ENCODE measurements at places on chromosomes 13 and 19.

DNA sequence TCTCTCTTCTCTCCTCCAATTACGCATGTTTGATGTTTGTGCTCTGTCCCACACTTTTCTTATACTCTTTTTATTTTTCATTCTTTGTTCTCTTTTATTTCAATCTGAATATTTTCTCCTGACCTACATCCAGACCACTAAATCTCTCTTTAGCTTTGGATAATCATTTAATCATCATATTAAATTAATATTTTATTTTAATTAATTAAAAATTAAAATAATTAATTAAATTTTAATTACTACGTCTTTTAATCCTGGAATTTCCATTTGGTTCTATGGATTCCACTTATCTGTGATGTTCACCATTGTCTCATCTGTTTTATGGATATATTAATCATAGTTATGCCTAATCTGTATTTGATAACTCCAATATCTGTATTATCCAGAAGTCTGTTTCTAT lies 62.4 kb downstream of the SPACA7 start:
- DNase-seq, result no peak

- peak; percentile 68 for DNase-seq
These were observed 2.4 kb downstream of the GADD45B start for GRCh38 chr19:2478278-2478755.

DNA sequence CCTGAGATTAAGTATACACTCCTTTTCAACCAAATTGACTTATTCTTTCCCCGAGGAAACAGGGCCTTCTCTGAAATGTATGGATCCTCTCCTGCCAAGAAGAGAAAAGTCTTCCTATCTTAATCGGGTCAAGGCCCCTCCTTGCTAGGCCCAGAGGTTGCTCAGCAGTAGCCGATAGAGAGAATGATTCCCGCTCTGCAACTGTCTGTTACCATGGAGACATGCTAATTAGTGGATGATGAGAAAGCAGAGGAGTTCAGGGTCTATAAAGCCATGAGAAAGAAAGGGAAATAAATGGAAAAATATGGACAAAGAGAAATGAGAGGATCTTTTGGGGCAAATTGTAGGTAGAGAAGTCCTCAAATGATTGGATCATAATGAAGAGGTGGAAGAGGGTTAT lies 103.5 kb downstream of the POU4F1 start:
- no peak for DNase-seq

GRCh38 chr13:46667687-46668281 lies 114.8 kb downstream of the LRCH1 start:
- no peak for DNase-seq

DNA sequence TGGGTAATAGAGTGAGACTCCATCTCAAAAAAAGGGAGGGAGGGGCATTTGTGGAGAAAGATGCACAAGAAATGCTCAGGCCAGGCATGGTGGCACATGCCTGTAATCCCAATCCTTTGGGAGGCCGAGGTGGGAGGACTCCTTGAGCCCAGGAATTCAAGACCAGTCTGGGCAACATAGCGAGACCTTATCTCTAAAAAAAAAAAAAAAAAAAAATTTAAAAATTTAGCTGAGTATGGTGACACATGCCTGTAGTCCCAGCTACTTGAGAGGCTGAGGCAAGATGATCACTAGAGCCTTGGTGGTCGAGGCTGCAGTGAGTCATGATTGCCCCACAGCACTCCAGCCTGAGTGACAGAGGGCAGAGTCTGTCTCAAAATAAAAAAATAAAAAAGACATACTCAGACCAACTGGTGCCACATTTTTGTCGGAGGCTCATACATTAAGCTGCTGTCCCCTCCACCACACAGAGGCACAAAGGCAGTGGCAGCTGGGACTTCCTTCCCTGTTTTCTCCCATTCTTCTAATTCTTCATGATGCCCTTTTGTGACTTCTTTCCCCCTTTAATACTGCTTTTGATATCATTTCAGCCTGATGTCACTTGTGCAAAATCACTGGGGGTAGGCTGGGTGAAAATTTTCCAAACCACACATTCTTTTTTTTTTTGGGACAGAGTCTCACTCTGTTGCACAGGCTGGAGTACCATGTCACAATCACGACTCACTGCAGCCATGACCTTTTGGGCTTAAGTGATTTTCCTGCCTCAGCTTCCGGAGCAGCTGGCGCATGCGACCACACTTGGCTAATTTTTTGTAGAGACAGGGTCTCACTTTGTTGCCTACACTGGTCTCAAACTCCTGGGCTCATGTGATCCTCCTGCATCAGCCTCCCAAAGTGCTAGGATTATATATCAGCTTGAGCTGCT lies 26.8 kb upstream of the CXCL17 start:
- DNase-seq, result no peak

GRCh38 chr19:40104754-40105153 lies 14.0 kb upstream of the ZNF780A start:
- no peak for DNase-seq
